Cerebellar nuclear complex (tissue), 1 donor: ENCODE measurements at places on chromosomes 7 and 10.

DNA sequence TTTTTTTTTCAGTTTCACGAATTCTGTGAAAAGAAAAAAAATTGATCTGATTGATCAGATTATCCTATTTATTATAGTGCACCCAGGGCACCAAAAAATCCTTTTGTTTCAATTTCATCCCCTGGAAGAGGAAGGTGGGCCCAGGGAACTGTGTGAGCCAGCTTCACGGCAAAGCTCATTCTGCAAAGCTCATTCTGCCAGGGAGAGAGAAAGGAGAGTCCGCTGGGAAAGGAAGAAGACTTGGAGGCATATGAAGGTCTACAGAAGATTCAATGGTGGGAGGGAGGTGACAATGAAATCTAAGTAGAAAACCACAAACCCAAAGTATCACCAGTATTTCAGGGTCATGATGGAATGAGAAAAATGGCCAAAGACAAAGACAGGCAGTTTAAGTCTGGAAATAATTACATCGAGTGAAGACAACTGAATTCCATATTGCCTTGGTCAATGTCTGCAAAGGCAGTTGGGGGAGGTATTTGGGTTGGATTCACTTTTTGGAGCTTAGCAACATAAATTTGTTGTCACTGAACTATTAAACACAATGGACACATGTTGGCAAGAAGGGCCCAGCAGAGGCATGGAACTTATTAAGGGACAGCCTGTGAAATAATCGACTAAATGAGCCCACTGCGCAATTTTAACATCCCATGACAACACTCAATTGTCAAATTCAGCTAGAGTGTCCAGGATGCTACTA is 587.8 kb upstream of the MKI67 start:
- DNase-seq, result no peak

GRCh38 chr10:14507176-14507575 is 176.5 kb upstream of the FRMD4A start:
- DNase-seq, result no peak

DNA sequence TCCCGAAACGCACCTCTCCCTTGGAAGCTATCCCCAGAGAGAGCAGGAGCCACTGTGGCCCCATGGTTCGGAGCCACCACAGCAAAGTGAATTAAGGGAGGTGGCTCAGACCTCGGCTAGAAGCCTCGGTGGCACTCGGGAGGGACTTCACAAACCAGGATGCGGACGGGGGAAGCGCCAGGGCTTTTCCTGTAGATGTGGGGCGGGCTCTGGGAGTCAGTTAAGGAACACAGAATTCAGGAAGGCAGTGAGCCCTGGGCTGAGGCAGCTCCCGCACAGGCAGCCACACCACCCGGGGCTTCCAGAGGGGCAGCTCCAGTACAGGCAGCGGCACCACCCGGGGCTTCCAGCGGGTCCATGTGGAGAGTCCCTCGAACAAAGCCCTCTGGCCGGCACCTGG is 42.7 kb upstream of the DPYSL4 start:
- DNase-seq, result no peak

GRCh38 chr10:59177031-59177797 is 771 bp downstream of the PHYHIPL start:
- no peak for DNase-seq

DNA sequence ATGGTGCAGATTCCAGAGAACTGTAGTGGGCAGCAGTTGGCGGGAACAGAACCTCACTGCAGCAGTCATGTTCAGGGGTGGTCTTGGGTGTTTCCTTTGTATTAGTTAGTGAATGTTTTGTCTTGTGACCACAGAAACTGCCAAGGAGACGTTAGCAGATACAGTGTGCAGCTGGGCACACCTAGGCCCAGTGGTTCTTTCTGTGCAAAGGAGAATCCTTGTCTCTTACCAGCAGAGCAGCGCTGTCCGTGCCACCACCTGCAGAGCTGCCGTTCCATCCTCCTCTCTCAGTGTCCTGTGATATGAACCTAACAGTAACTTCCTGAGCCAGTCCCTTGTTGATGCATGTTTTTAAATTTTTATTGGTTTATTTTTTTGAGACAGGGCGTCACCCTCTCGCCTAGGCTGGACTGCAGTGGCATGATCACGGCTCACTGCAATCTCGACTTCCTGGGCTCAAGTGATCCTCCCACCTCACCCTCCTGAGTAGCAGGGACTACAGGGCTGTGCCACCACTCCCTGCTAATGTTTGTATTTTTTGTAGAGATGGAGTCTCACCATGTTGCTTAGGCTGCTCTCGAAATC is 60.6 kb downstream of the WDR37 start:
- no peak for DNase-seq

DNA sequence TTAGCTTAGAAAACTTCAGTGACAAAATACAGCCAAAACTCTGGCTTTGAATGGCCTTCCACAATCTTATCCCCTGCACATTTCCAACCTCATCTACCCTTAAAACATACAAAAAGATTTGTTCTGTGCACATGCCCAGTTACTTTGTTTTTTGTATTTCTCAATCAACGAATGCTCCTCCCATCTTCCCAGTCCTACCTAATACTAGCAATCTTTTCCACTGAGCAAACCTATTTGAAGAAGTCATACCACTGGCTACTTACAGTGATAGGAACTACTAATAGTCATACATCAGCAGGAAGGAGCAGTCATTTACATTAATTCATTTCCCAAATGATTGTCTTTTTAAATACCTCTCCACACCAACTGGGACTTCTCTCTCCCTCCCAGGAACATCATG is 2.5 kb downstream of the USP54 start:
- DNase-seq, result no peak

- no peak for DNase-seq
These were observed 111.3 kb downstream of the ITGB8 start for GRCh38 chr7:20441991-20442441.
